ENCODE measurements at places on chromosomes 2 and 18.
A peak's percentile ranks its signal among the peaks of the same experiment; 100 is the strongest.

GRCh38 chr18:9137168-9138066, 836 bp downstream of the ANKRD12 start:
- DNase-seq: peak; percentile 65

DNA sequence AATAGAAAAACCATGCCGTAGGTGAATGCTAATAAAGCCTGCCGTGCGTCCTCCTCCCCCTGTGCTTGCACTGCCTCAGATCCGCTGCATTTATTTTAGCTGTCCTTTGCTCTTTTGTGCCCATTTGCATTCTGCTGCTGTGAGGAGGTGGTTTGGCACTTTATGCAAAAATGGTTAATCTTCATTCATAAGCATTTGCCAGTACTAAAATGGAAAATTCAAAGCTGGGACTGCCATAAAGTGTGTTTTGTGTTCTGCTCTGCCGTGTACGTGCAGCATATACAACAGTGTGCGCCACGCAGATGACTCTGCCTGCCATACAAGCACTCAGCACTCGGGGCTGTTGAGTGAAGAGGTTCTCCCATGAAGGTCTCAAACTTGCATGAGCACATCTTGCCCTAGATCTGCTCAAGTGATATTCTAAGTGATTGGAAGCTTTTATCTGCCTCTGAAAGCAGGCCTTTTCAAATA, 73.6 kb downstream of the SPATS2L start:
- peak; percentile 74 for DNase-seq

- DNase-seq: no peak
Observed at GRCh38 chr18:49935215-49935614, 121.9 kb upstream of the ACAA2 start.

DNA sequence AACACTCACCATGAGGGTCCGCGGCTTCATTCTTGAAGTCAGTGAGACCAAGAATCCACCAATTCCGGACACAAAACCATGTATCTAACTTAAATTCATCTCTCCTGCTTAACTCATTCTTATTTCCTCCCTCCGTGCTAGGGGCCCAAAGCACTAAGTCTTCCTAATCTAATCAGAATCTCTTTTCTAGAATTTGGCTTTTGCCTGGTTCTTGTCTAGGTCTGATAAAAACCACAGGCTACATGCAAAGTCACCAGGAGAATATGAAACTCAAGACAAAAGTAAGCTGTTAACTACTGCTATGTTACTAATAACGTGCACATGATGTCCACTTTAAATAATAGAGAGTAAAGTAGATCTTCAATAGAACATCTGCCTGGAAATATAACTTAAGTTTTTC, 69.9 kb downstream of the TRIP12 start:
- no peak for DNase-seq

- DNase-seq: no peak
Observed at GRCh38 chr2:65256054-65256453, 28.4 kb downstream of the ACTR2 start.

DNA sequence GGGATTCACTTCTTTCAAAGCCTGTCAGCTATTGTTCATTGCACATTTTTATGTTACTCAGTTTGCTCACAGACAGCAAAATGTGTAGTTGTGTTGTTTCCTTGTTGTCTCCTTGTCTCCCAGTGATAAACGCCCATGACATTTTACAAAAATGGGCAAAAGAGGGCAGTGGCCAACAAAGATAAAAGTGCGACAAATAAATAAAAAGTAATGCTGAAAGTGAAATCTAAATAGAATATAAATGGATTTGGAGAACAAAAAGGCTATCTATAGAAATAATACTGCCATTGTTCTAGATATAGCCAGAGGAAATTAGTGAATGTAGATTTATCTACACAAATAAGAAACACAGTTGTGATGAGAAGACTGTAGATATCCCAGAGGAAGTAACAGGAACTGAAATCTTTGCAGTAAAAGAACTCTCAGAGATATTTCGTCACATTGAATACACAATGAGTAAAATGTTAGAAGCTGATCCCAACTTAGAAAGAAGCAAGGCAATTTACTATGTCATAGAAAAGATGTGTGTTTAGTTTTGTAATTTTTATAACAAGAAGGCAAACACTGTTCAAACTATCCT, 1186.2 kb upstream of the FAM98A start:
- no peak for DNase-seq

- DNase-seq: no peak
Observed at GRCh38 chr2:62423883-62424458, 82.0 kb downstream of the TMEM17 start.

- no peak for DNase-seq
Observed at GRCh38 chr2:128312411-128312810, 6.3 kb downstream of the HS6ST1 start.

All from NCI-H1092 treated with DMSO at 0.1 percent for 48 hours (cell line).